Kidney (tissue), 22 donors: ENCODE measurements at places on chromosomes 2 and 18.

- no peak for DNase-seq
These were observed 98.9 kb upstream of the ZFP36L2 start for GRCh38 chr2:43325107-43325811.

- DNase-seq: no peak
These were observed 25.4 kb downstream of the ACTR3 start for GRCh38 chr2:113915082-113915819.

DNA sequence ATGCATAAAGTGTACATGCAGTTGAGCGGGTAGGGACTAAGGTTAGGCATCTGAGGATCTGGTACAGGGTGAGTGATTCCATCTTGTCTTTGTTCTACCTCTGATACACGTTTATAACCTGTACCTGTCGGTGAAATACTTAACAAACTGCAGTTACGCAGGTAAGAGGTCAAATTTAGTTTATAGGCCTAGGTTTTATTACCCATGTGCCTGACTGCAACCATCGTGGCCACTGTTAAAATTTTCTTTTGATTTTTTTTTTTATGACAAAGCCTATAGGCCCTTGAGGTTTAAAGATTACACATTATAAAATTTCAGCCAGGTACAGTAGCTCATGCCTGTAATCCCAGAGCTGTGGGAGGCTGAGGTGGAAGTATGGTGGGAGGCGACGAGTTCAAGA is 15.4 kb upstream of the HNMT start:
- no peak for DNase-seq

GRCh38 chr2:235511187-235511661 is 17.4 kb downstream of the AGAP1 start:
- DNase-seq: peak; percentile 88

- no peak for DNase-seq
These were observed 163.3 kb upstream of the ZEB2 start for GRCh38 chr2:144683107-144683753.

DNA sequence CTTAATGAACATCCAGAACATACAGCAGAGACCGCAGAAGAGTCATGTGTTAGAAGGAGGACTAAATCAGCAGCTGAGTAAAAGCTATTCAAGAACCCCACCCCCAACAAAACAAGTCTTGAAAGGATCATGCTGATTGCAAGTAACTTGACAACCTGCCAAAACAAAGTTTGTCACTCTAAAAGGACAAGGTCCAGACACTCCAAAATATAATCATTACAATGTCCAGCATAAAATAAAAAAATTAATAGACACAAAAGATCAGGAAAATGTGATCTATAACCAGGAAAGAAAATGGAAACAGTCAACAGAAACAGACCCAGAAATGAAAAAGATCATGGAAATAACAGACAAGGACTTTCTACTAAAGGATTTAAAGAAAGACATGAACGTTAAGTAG is 28.5 kb downstream of the CCDC88A start:
- no peak for DNase-seq

DNA sequence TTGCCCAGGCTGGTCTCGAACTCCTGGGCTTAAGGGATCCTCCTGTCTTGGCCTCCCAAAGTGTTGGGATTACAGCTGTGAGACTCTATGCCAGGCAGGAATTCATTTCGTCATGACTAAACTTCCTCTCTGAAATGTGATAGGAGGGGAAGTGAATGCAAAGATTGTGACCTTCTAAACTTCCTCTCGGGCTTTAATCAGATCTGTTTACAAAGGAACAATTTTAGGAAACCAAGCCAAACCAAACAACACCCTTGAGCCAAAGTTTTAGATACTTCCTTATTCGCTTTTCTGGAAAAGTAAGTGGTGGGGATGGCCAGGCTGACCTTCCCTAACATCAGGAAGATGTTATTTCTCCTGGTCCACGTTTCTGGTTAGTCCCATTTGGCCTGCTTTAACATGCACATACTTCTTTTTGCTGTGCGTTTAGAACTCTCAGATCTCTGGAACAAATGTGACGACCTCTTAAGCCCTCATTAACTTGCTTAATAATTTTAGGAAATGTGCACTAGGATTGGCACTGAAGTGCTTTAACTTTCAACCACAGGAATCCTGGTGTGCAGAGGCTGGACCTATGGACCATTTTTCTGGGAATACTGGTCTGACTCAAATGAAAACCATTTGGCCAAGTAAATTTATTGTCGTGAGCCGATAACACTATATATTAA is 33.2 kb upstream of the YES1 start:
- peak; percentile 50 for DNase-seq

- DNase-seq: no peak
These were observed 411.1 kb upstream of the LRATD1 start for GRCh38 chr2:14221466-14221865.

DNA sequence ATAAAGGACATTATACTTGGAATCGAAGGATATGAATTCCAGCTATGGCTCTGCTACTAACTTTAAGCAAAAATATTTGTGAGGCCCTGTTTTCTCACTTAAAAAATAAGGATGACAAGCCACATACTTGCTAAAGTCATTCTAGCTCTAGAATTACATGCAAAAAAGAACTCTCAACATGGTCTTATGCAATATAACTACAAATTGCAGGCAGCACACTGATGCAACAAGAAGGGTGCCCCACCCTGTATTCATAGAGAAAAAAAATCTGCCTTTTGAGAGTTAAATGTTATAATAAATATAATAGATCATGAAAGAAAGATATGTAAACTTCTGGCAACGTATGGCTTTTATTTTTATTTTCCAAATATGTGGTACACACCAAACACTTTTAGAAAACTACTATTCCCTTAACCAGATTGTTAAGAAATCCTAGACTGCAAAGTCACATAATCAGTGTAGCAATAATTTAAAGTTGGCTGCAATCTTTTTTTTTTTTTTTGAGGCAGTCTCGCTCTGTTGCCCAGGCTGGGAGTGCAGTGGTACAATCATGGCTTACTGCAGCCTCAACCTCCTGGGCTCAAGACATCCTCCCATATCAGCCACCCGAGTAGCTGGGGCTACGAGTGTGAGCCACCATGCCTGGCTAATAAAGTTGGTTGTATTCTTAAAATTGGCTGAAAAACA is 40.2 kb upstream of the WDSUB1 start:
- DNase-seq: no peak

GRCh38 chr18:22168360-22168921 is 948 bp upstream of the GATA6 start:
- DNase-seq: no peak

DNA sequence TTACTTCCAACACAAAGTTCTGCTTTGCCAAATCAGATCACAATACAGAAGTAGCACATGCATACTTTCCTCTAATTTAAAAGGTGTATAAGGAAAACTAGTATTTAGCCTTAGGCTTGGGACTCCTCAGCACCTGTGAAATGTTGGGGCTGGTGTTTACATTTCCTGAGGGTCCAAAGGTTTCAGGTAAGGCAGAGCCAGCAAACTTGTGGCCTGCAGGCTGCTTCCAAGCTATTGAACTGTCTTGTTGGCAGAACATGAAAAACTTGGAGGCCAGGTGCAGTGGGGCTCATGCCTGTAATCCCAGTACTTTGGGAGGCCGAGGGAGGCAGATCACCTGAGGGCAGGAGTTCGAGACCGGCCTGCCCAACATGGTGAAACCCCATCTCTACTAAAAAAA is 26.5 kb upstream of the GPR39 start:
- DNase-seq: no peak

GRCh38 chr2:41779888-41780287 is 267.9 kb upstream of the PKDCC start:
- DNase-seq: peak; percentile 48

DNA sequence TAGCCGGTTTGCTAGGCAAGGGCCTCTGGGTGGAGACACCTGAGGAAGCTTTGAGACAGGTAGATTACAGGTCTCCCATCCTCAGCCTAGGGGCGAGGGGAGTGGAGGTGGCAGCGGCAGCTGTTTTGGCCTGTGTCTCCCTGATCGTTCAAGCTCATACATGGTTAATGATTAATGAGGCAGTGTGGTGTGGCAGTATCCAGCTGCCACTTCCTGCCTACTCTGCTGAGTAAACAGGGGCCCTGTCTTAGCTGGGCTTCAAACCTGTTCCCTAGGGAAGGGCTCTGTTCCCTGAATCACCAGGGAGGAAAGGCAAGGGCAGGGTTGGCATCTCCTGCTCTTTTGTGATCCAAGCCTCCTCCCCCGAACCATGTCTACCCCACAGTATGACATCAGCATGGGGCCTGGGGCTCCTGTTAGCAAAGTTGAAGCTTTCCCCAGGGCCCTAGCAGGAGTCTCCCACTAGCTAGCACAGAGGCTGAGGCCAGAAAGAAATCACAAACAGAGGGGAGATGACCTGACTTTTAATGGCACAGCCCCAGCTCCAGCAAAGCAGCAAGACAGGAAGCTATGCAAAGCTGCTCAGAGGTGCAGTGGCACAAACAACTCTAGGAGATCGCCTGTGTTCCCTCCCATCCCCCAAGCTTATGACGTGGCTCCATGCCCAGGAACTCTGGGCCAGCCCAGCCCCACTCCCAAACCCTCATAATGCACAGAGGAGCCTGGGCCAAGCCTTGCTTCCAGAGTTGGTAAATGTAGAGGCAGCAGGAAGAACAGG is 3.7 kb upstream of the TUBA4B start:
- peak; percentile 90 for DNase-seq

- DNase-seq: no peak
These were observed 121.2 kb downstream of the DPP4 start for GRCh38 chr2:161952783-161953191.

- no peak for DNase-seq
These were observed 167.4 kb upstream of the ETAA1 start for GRCh38 chr2:67229706-67230105.

- no peak for DNase-seq
These were observed 1.5 kb upstream of the SLC35G4 start for GRCh38 chr18:11607906-11608305.

- DNase-seq: no peak
These were observed 272.5 kb downstream of the TDRD15 start for GRCh38 chr2:21396252-21396651.

DNA sequence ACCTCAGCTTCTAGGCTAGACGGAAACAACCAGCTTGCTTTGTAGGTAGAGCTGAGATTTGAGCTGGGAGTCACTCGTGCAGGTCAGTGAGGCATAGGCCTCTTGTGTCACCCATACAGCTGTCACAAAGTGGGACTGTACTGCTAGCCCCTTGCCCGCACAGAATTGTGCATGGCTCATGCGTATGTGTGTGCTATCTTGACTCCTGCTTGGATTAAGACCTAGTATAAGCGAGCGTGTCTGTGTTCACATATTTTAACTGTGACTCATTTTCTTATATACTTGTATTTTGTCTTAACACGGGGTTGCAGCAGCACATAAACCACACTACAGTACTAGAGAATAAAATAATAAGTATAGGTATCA is 20.1 kb downstream of the CEP68 start:
- no peak for DNase-seq

DNA sequence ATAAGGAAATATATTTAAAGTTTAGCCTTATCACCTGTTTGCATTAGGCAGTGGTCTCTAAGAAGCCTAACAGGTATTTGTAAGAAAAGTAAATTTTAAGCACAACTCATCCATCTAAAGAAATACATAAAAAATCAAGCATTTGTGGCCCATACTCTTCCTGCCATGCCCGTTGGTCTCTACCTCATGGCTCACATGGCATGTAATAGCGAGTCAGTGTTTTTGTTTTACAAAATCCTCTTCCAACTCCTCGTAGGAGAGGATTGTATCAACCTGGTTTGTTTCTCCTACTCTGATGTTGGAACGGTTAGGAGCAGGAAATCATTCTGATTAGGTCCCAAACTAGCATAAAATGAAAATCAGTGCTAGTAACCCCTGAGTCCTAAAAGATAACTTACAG is 91.8 kb downstream of the FMNL2 start:
- no peak for DNase-seq

- no peak for DNase-seq
These were observed 79.6 kb upstream of the CREB1 start for GRCh38 chr2:207450186-207450585.

GRCh38 chr18:7221424-7222155 is 9.3 kb upstream of the LRRC30 start:
- DNase-seq: no peak

GRCh38 chr18:5632041-5632440 is 88.2 kb upstream of the EPB41L3 start:
- DNase-seq: no peak
